ENCODE measurements at places on chromosomes 16 and 17.

DNA sequence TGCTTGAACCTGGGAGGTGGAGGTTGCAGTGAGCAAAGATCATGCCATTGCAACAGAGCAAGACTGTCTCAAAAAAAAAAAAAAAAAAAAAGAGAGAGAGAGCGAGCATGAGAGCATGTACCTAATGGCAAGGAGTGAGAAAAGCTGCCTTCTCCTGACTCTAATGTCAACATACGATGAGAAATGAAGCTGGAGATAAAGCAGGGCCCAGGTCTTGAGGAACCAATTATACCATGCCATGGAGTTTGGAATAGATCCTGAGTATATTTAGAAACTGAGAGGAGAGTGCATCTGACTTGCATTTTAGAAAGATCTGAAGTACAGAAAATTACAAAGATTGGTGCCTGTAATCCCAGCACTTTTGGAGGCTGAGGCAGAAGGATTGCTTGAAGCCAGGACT, 3.8 kb upstream of the MAP2K6 start:
- DNase-seq, result no peak

DNA sequence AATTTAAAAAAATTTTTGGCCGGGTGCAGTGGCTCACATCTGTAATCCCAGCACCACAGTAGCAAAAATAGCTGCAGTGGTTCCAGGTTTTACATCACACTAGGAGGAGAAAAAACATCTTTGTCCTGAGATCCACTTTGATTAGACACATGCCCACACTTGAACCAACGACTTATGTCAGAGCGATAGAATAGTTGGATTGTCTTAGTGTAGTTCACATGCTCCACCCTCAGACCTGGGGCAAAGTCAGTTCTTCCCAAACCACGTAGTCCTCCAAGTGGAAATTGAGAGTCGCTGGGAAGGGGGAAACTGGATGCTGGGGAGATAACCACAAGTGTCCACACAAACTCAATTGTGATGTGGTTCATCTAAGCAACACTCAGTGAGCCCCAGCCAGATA, 11.4 kb upstream of the ITGAM start:
- DNase-seq, result no peak

GRCh38 chr17:18371455-18371854, 6.1 kb upstream of the EVPLL start:
- no peak for DNase-seq

DNA sequence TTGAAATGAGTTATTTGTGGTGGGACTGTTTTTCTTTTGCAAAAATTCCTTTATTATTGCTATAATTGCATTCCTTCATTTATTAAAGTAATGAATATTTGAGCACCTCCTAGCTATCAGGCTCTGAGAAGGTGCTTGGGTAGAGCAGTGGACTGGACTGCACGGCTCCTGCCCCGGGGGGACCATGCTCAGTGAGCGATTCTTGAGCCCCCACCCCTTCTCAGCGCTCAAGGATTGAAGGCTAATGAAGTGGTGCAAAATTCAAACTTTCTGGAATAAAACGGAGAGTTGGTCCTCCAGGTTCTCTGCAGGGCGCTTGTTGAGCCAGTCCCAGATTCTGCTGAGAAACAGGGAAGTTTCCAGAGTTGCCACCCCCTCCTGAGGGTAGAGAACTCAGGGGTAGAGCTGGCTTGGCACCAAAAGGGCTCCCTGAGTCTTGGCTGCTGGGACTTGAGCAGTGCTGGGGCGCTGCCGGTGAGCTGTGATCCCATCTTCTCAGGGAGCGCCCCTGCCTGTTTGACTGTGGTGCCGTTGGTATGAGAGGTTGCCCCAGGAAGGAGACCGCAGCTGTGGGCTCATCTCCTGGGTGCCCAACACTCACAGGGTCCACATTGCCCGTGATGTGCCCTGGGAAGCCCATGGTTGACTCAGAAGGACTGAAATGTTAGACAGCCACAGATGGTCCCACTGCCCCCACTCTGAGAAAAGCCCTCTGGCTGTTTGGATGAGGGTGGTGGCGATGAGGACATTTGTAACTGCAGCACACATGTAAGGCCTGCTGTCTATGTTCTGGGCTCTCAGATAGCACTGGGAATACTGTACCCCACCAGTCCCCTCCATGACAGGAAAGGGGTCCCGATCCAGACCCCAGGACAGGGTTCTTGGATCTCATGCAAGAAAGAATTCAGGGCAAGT, 20.0 kb downstream of the KSR1 start:
- no peak for DNase-seq

DNA sequence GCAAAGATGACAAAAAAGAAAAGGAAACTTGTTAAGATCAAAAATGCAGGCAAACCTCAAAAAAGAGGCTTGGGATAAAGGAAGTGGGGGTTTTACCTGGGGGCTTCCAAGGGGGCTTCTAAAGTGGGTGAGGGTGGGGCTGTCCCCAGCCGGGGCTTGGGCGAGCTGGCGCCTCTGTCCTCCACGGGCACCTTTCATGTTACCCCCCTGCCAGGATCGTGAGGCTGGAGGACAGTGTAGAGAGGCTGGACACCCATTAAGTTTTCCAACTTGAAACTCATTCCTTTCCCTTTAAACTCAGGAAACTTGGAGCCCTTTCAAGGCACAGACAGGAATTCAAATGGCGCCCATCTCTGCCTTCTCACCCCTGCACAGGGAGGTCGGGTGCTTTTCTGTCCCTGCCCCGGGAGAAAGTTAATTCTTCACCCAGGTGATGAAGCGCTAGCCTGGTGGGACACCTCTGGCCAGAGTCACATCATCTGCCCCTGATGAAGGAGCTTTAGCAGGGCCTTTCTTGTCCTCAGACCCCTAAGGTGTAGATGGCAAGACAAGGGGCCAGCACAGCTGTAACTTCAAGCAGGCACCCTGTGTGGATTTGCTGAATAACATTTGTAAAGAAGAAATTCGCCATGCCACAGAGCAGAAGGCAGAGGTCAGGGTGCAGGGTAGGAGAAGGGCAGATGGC, 87.3 kb downstream of the C16orf78 start:
- no peak for DNase-seq

DNA sequence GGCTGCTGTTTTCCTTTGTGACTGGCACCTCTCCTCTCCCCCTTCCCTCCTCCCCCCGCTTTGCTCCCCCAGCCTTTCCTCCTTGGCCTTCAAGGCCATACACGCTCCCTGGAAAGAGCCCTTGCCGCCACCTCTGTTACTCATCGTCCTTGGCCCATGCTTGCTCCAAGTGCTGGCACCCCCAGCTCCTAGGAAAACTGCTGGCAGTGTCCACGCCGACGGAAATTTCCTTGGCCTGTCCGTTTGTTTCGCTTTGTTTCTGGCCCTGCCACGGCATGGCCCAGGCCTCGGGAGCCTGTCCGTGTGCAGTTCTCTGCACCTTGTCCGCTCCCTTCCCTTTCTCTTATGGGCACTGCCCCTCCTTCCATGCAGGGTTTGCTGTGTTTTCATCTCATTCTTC, 18.0 kb downstream of the CA5A start:
- DNase-seq, result no peak

Data from activated CD4-positive, alpha-beta T cell treated with anti-CD3 and anti-CD28 coated beads for 24 hours (primary cell).